Calu3 (cell line): ENCODE measurements at places on chromosomes 11 and 22. TPM values are rescaled to one million over a fixed set of nuclear protein-coding genes. Genes with fewer than 3 reads are reported as not detected.

- H3K4me1 ChIP-seq, result peaks cover 45% of the 10 kb centered on the region
- peak; percentile 38 for DNase-seq
- no peak overlapping the region for H3K27ac ChIP-seq
- no peak overlapping the region for H3K4me3 ChIP-seq
These were observed 235.0 kb downstream of the MIAT start for GRCh38 chr22:26892166-26893041.

MYO7A gene
- total RNA-seq, result 3.7 and 5.2 TPM in 2 replicates

DNA sequence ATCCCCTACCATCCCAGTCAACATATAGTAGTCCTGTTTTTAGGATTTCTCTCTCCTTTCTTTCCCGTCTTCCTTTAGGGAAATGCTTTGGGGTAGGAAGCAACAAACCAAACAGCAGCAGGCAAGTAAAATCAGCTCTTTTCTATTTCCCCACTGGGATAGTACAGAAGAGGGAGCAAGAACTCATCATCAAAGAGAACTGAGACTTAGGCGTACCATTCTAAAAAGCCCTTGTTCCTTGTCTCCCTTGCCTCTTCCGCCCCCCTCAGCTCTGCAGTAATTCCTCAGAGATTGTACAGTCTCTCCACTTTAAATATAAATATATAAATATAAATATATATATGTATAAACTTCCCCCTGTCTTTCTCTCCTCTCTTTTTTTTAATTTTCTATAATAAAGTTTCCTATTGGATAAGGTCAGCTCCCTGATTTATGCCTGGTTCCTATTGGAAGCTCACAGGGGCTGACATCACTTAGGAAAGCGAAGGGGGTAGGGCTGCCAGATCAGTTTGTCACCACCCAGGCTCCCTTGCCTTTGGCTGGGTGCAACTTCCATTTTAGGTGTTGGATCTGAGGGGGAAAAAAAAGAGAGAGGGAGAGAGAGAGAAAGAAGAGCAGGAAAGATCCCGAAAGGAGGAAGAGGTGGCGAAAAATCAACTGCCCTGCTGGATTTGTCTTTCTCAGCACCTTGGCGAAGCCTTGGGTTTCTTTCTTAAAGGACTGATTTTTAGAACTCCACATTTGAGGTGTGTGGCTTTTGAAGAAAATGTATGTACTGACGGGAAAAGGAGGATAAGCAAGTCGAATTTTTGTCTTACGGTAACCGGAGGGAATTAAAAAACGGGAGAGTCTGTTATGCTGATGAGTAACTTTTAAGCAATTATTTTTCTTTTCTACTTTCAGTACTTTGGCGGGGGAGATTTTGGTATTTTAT, at the start of gene CTNND1:
CTNND1 (plus strand) TSS at position 502 of the 934 bp plus-strand sequence. CDS start 29,677 bp downstream, outside the sequence.
- peak within 1 kb of the TSS; percentile 99 for H3K27ac ChIP-seq
- H3K36me3 ChIP-seq, result peaks cover 57% of the 10 kb centered on the region
- no peaks in the 10 kb centered on the region for H3K27me3 ChIP-seq

SCARF2 gene
- 0.68 and 0.81 TPM in 2 replicates for total RNA-seq

DNA sequence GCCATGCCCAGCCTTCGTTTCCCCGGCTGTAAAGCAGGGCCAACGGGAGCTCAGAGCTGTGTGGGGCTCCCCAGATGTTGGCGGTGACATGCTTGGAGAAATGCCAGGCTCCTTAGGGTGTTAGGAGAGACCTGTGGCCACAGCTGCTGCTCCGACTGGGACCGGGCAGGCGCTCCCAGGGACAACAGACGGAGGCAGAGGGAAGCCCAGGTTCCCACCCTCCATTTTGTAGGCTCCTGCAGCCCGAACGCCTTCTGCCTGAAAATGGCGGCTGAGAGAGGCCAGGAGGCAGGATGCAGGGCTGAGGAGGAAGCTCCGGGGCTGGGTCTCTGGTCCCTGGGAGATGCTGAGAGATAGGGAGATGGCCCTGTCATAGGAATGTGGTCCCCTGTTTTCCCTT, 10.0 kb downstream of the CD6 start:
- peaks cover 10% of the 10 kb centered on the region for H3K4me1 ChIP-seq
- H3K4me3 ChIP-seq, result no peak overlapping the region
- H3K27me3 ChIP-seq, result peaks cover 13% of the 10 kb centered on the region

DNA sequence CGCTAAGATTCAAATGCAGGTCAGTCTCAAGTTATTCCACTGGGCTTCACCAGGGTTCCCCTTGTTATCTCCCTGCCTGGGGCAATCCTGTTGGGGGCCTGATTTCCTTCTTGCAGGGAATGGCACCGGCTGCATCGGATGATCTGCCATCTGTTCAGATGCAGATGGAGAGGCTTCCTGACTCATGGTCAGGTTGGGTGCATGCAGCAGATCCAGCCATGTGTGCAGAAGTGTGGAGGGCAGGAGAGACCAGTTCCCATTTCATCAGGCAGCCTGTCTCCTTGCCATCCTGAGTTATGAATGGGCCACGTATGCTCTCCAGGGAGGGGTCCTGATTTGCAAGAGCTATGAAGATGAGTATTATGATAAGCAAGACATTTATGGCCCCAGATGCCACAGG, 161.2 kb upstream of the PLET1 start:
- H3K4me1 ChIP-seq, result no peaks in the 10 kb centered on the region
- no peak for DNase-seq
- H3K36me3 ChIP-seq, result no peaks in the 10 kb centered on the region
- no peak overlapping the region for H3K4me3 ChIP-seq

DNA sequence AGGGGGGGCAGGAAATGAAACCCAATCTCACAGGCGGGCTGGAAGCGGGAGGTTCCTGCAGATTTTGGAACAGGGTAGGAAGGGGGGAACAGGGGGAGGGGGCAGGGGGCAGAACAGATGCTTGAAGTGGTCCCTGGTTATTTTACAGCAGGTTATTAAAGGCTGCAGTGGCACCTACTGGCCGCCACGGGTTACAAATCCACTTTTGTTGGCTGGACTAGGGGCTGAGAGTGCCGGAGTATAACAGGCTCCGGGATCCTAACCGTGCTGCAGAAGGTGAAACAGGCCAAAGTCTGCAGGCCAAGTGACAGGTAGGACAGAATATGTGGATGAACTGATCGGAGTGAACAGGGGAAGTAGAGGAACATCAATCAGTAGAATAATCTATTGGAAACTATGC, 2.5 kb downstream of the ROBO3 start:
- peaks cover 100% of the 10 kb centered on the region for H3K27me3 ChIP-seq
- no peak for DNase-seq
- peaks cover 28% of the 10 kb centered on the region for H3K4me1 ChIP-seq
- no peak overlapping the region for H3K4me3 ChIP-seq
- no peak overlapping the region for H3K27ac ChIP-seq

ROM1 gene
- total RNA-seq, result 1.6 and 2.6 TPM in 2 replicates

- DNase-seq, result no peak
- peaks cover 6% of the 10 kb centered on the region for H3K36me3 ChIP-seq
- H3K4me3 ChIP-seq, result no peak overlapping the region
- no peak overlapping the region for H3K27ac ChIP-seq
These were observed 13.1 kb downstream of the LARGE2 start for GRCh38 chr11:45935349-45936064.

LRRN4CL gene
- total RNA-seq, result 0.71 and 1.5 TPM in 2 replicates

- peak; percentile 4 for DNase-seq
- H3K4me3 ChIP-seq, result no peak overlapping the region
- H3K27ac ChIP-seq, result no peak overlapping the region
- H3K27me3 ChIP-seq, result no peaks in the 10 kb centered on the region
- H3K36me3 ChIP-seq, result no peaks in the 10 kb centered on the region
- H3K4me1 ChIP-seq, result peaks cover 7% of the 10 kb centered on the region
These were observed 16.9 kb upstream of the ALG8 start for GRCh38 chr11:78156127-78156844.

GRCh38 chr22:43226377-43227238, 39.7 kb upstream of the TTLL12 start:
- H3K36me3 ChIP-seq, result peaks cover 4% of the 10 kb centered on the region
- H3K27me3 ChIP-seq, result peaks cover 61% of the 10 kb centered on the region

DNA sequence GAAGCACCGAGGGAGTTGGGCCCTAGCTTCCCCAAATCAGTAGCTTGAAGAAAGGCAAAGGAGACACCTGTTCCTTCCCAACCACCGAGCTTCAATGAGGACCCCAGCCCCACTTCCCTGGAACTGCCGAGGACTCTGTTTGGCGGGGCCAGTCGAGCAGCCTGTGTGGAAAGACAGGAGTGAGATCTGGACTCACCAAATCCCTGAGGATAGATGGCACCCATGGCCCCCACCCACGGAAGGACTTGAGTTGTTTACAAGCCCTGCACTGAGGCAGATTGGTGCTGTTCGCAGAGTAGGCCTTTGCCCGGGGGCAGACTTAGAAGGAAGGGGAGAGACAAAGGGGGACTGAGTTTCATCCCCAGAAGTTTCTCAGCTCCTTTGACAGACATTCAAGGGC, 64.6 kb downstream of the FEZ1 start:
- H3K36me3 ChIP-seq, result no peaks in the 10 kb centered on the region
- H3K27ac ChIP-seq, result no peak overlapping the region
- no peak for DNase-seq
- no peaks in the 10 kb centered on the region for H3K4me1 ChIP-seq

- H3K4me1 ChIP-seq, result no peaks in the 10 kb centered on the region
- DNase-seq, result peak; percentile 21
- H3K27ac ChIP-seq, result no peak overlapping the region
These were observed 33.4 kb downstream of the FDX1 start for GRCh38 chr11:110463153-110463552.

RFPL3 gene
- total RNA-seq, result not detected in 2 replicates

GRCh38 chr22:28029956-28030355, 110.9 kb upstream of the PITPNB start:
- H3K36me3 ChIP-seq, result no peaks in the 10 kb centered on the region
- DNase-seq, result no peak
- no peak overlapping the region for H3K4me3 ChIP-seq

DNA sequence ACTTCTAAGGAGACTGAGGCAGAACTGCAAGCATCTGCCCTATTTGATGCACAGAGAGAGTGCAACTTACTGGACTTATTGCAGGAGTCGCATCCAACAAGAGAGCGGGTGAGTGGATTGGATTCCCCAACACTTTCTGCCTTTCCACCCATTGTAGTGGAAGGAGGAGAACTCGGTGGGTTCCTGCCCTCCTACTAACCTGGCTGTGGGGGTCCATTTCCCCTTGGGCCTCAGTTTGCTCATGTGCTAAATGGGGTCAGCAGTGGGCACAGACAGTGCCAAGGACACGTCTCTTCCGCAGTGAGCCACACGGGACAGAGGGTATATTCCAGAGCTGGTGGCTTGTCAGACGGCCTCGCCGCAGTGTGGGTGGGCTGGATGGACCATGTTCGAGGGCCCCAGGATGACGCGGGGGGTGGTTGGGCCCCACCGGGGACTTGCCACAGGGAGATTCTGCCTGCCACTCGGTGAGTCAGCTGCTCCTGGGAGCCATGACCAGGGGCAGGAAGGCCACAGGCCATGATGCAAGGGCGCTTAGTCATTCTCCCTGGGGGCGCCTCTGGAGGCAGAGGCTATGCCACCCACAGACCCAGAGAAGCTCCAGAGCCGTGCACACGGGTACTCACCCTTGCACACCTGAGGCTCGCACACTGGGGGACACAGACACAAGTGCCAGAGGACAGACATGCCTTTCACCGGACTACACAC, 8.2 kb downstream of the ALX4 start:
- peaks cover 10% of the 10 kb centered on the region for H3K4me1 ChIP-seq
- peak; percentile 28 for DNase-seq
- no peak overlapping the region for H3K27ac ChIP-seq
- peaks cover 8% of the 10 kb centered on the region for H3K36me3 ChIP-seq

- no peak overlapping the region for H3K4me3 ChIP-seq
- no peaks in the 10 kb centered on the region for H3K27me3 ChIP-seq
- H3K4me1 ChIP-seq, result no peaks in the 10 kb centered on the region
- peaks cover 85% of the 10 kb centered on the region for H3K36me3 ChIP-seq
- no peak for DNase-seq
These were observed 22.2 kb downstream of the SBF1 start for GRCh38 chr22:50452649-50453048.

GRCh38 chr22:25060522-25061071, 108.1 kb downstream of the KIAA1671 start:
- H3K27ac ChIP-seq, result no peak overlapping the region
- H3K36me3 ChIP-seq, result no peaks in the 10 kb centered on the region
- DNase-seq, result no peak
- H3K4me3 ChIP-seq, result no peak overlapping the region

C11orf97 gene
- total RNA-seq, result not detected in 2 replicates
